ENCODE measurements at places on chromosomes 6 and 20. TPM values are rescaled to one million over a fixed set of nuclear protein-coding genes. Genes with fewer than 3 reads are reported as not detected.

- no peaks in the 10 kb centered on the region for H3K36me3 ChIP-seq
- no peak overlapping the region for H3K4me3 ChIP-seq
- peaks cover 1% of the 10 kb centered on the region for H3K27me3 ChIP-seq
- no peaks in the 10 kb centered on the region for H3K4me1 ChIP-seq
These were observed 62.6 kb upstream of the SIRPA start for GRCh38 chr20:1832634-1833033.

- no peaks in the 10 kb centered on the region for H3K36me3 ChIP-seq
- H3K4me1 ChIP-seq = no peaks in the 10 kb centered on the region
- no peak overlapping the region for H3K4me3 ChIP-seq
- no peak for DNase-seq
These were observed 396.2 kb upstream of the SLC35B3 start for GRCh38 chr6:8831366-8832152.

DNA sequence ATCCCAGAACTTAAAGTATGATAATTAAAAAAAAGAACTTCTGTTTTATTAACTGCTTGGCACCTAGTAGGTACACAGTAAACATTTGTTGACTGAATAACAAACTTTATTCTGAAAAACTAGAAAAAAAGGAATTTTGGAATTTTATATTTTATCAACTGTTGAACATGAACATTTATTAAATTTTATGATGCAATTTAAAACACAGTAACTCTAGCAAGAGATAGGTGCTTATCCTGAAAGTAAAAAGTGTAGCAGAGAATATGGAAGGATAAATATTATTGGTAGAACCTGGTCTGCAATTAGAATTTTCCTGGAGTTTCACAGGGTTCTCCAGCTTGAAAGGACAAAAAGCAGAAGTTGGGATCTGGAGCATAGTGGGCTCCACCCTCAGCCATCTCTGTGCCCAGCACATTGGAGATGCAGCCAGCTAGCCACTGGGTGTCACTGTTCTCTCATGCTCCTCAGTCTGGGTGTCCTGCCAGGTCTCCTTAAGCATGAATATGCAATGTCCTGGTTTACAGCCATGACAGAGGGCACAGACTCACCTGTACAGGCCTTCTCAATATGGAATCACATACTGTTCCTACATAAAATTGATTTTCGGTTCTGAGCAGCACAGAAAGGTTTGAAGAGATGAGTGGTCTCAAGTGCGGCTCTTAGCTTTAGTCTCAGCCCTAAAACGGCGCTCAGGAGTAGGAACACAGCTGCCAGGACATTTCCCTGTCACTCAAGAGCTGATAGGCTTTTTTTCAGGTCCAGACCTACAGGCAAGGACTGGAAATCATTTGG lies 31.7 kb upstream of the IL20RA start:
- peaks cover 30% of the 10 kb centered on the region for H3K27me3 ChIP-seq
- no peak overlapping the region for H3K27ac ChIP-seq
- H3K4me3 ChIP-seq = no peak overlapping the region
- peaks cover 3% of the 10 kb centered on the region for H3K36me3 ChIP-seq
- no peaks in the 10 kb centered on the region for H3K4me1 ChIP-seq

DNA sequence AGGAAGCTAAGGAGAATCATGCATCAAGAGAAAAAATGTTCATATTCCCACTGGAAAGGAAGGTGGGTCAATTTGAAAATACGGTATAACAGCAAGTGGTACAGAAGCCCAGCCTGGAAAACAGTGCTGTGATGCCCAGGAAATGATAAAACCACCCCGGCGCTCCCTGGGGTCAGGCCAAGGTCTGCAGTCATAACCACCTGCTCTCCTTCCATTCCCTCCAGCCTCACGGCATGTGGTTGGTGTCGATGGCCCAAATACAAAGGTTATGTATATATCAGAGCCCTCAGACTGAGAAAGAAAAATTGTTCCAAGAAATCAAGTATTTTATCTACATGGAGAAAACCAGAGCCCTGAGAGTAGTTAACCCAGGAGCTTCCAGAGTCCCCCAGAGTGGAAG lies 208.1 kb upstream of the CDYL start:
- DNase-seq = no peak
- no peaks in the 10 kb centered on the region for H3K36me3 ChIP-seq
- no peak overlapping the region for H3K4me3 ChIP-seq
- peaks cover 2% of the 10 kb centered on the region for H3K27me3 ChIP-seq
- H3K4me1 ChIP-seq = no peaks in the 10 kb centered on the region

DNA sequence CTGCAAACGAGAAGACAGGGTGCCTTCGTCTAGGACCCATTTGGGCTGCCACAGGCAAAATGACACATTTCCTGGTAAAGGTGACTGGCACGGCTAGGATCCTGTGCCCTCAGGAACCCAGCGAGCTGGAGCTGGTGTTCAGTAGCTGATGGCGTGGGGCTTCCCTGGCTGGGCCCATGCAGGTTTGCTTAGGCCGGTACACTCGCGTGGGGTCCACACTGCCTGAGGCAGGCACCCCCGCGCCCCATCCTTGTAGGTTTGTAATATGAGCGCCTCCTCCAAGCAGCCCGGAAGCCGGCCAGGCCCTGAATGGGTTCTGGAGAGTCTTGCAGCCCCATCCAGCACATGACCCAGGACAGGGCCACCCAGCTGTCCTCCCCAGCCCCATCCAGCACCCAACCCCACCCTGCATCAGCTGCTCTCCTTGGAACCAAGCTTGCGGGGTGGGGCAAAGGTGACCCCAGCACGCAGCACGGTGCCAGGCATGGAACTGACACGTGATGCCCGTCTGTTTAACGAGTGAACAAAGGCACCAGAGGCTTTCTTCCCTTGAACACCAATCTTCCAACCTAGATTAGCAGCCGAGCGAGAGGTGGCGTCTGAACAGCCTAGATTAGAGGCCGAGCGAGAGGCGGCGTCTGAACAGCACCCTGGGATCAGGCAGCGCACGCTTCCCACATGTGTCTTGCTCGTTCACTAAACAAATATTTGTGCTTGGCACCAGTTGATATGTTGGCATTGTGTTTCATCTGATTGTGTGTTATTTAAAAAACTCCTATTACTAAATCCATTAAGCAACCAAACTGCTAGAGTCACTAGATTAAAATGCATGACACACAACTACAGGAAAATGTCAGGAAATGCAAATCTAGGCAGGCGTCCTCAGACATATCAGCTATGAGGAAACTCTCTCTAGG lies 112.1 kb downstream of the DLL1 start:
- no peak overlapping the region for H3K4me3 ChIP-seq
- no peak overlapping the region for H3K27ac ChIP-seq
- DNase-seq = no peak
- H3K4me1 ChIP-seq = no peaks in the 10 kb centered on the region
- no peaks in the 10 kb centered on the region for H3K36me3 ChIP-seq

The NCR2 gene
- total RNA-seq = not detected

DNA sequence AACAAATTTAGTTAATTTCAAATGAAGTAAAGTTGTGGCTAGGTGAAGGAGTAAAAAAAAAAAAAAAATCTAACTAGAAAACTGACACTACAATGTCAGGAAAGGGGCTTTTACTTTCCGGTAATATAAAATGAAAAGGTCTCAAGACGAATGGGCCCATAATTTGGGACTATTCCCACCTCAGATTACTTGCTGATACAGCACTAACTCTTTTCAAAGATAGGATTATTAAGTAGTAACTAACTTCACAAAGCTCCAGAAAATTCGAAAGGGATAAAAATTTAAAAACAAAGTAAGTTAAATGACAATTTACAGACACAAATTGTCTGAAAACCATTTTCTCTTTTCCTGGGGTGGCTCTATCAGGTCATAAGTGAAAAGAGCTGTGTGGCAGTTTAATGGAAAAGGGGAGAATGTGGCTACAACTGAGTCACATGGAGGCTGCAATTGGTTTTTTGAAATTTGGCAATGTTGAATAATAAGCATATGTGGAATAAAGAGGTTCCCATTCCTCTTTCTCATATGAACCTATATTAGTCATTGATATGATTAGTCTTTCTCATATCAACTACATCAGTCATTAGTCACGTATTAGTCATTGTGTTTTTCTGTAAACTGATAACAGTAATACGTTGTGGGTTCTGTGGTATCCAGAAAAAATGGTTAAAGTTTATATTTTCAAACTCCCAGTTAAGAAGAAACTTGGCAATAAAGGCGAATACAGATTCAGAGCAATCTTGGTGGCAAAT lies 78.0 kb downstream of the RWDD2A start:
- DNase-seq = no peak
- H3K4me3 ChIP-seq = no peak overlapping the region
- H3K4me1 ChIP-seq = no peaks in the 10 kb centered on the region
- H3K27ac ChIP-seq = no peak overlapping the region

DNA sequence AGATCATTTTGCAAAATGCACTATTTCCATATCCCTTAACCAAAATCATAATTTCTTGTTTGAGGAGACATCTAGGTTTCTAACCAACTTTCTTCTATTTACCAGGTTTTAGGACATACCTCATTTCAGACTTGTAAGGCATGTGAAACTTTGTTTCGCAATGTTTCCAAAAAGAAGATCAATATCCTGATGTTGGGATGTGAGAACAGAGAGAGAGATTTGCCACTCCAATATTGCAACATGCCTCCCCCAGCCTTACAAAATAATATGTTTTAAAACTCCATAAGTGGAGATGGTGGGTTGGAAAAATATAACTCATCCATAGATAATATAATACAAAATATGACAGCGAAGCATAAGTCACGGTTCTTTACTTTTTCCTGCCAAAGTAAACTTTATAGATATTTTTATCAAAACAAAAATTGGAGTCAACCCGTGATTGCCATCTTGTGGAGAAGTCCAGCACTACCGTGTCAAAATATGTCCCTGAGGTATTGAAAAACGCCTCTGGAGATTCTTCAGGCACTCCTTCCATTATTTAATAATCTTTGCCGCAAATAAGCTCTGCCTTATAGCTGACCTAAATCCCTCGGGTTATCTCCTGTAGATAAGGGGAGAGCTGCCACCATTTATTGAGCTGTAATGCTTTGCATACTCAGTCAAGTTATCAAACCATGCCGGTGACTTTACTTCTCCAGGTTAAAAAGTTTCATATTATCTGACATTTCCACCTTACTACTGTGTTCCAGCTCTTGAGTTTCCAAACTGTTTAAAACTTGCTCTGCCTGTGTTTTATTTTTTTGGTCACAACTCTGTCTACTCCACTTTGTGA lies 534.2 kb downstream of the HACE1 start:
- no peaks in the 10 kb centered on the region for H3K4me1 ChIP-seq
- no peaks in the 10 kb centered on the region for H3K27me3 ChIP-seq
- DNase-seq = no peak
- H3K27ac ChIP-seq = no peak overlapping the region
- no peaks in the 10 kb centered on the region for H3K36me3 ChIP-seq
- no peak overlapping the region for H3K4me3 ChIP-seq

The ESR1 gene
- total RNA-seq = 0.34 TPM

DNA sequence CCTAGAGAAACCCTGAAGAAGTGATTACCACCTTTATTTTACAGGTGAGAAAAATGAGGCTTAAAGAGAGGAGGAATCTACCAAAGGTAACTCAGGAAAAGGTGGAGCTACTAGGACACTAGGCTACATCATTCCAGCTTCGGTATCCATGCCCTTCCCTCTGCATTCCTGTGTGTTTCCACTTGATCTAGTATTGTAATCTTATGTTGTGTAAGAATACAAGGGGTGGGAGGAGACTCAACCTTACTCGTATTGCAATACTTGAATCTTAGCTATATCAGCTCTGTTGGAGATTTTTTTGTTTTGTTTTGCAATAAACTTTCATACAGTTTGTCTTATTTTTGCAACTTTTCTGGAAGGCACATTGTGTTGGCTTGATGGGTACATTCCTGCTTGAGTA lies 742.4 kb downstream of the PTPRT start:
- H3K4me1 ChIP-seq = no peaks in the 10 kb centered on the region
- no peak overlapping the region for H3K27ac ChIP-seq
- no peak for DNase-seq
- no peaks in the 10 kb centered on the region for H3K36me3 ChIP-seq
- no peaks in the 10 kb centered on the region for H3K27me3 ChIP-seq

- no peak overlapping the region for H3K4me3 ChIP-seq
- DNase-seq = no peak
- no peak overlapping the region for H3K27ac ChIP-seq
- no peaks in the 10 kb centered on the region for H3K36me3 ChIP-seq
- peaks cover 4% of the 10 kb centered on the region for H3K27me3 ChIP-seq
These were observed 114.5 kb upstream of the SOX4 start for GRCh38 chr6:21478883-21479539.

The RCAN2 gene
- total RNA-seq = 0.44 TPM

GRCh38 chr6:34745277-34746103 lies 11.8 kb upstream of the SNRPC start:
- H3K36me3 ChIP-seq = no peaks in the 10 kb centered on the region
- peaks cover 6% of the 10 kb centered on the region for H3K4me1 ChIP-seq
- H3K27me3 ChIP-seq = peaks cover 1% of the 10 kb centered on the region
- H3K27ac ChIP-seq = no peak overlapping the region
- no peak overlapping the region for H3K4me3 ChIP-seq

- no peak for DNase-seq
- no peak overlapping the region for H3K27ac ChIP-seq
- no peaks in the 10 kb centered on the region for H3K36me3 ChIP-seq
These were observed 131.9 kb downstream of the UST start for GRCh38 chr6:148878683-148879082.

GRCh38 chr20:36314734-36315544 lies 8.8 kb downstream of the DLGAP4 start:
- no peaks in the 10 kb centered on the region for H3K36me3 ChIP-seq
- no peak for DNase-seq
- H3K27me3 ChIP-seq = peaks cover 4% of the 10 kb centered on the region
- H3K4me1 ChIP-seq = no peaks in the 10 kb centered on the region
- no peak overlapping the region for H3K27ac ChIP-seq

The SIM1 gene
- 0.13 TPM for total RNA-seq

- peaks cover 28% of the 10 kb centered on the region for H3K4me1 ChIP-seq
- no peaks in the 10 kb centered on the region for H3K27me3 ChIP-seq
- H3K27ac ChIP-seq = no peak overlapping the region
- peaks cover 43% of the 10 kb centered on the region for H3K36me3 ChIP-seq
- H3K4me3 ChIP-seq = no peak overlapping the region
These were observed 23.6 kb downstream of the DDX43 start for GRCh38 chr6:73418081-73418741.

GRCh38 chr6:164345327-164345726 lies 930.8 kb downstream of the QKI start:
- H3K4me1 ChIP-seq = no peaks in the 10 kb centered on the region
- H3K36me3 ChIP-seq = no peaks in the 10 kb centered on the region
- no peak overlapping the region for H3K27ac ChIP-seq
- no peaks in the 10 kb centered on the region for H3K27me3 ChIP-seq
- DNase-seq = no peak

DNA sequence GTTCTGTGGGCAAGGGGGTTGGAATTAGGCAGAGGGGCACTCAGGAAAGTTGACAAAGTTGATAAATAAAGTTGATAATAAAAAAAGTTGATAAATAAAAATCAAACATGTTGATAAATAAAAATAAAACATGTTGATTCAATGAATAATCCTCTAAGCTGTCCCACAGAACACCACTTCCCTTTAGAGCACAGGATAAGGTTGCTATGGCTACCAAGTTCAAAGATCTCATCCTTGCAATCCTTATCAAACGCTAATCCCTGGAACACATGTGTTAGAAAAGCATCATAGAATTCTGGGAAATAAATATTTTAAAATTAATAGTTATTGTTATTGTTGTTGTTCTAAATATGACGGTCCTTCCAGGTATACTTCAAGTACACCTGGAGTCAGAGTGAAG lies 33.9 kb downstream of the MBOAT1 start:
- no peaks in the 10 kb centered on the region for H3K27me3 ChIP-seq
- H3K4me1 ChIP-seq = peaks cover 23% of the 10 kb centered on the region
- peaks cover 19% of the 10 kb centered on the region for H3K36me3 ChIP-seq
- H3K4me3 ChIP-seq = no peak overlapping the region
- no peak for DNase-seq

The PI3 gene
- not detected for total RNA-seq
